Placental epithelial cell (primary cell): ENCODE measurements at places on chromosomes 2 and 18. TPM values are rescaled to one million over a fixed set of nuclear protein-coding genes. Genes with fewer than 3 reads are reported as not detected.

The POTEC gene
- total RNA-seq: not detected in 2 replicates

The FAM110C gene
- 2.4 and 3.5 TPM in 2 replicates for total RNA-seq

The DSG4 gene
- total RNA-seq: not detected in 2 replicates

The SERPINB10 gene
- total RNA-seq: not detected in 2 replicates

The AGAP1 gene
- 14.5 and 25.7 TPM in 2 replicates for total RNA-seq

The SLC19A3 gene
- 1.2 and 2.9 TPM in 2 replicates for total RNA-seq
